Right atrium auricular region (tissue), 2 donors: ENCODE measurements at places on chromosomes 6 and 20. TPM values are rescaled to one million over a fixed set of nuclear protein-coding genes. Genes with fewer than 3 reads are reported as not detected.

DNA sequence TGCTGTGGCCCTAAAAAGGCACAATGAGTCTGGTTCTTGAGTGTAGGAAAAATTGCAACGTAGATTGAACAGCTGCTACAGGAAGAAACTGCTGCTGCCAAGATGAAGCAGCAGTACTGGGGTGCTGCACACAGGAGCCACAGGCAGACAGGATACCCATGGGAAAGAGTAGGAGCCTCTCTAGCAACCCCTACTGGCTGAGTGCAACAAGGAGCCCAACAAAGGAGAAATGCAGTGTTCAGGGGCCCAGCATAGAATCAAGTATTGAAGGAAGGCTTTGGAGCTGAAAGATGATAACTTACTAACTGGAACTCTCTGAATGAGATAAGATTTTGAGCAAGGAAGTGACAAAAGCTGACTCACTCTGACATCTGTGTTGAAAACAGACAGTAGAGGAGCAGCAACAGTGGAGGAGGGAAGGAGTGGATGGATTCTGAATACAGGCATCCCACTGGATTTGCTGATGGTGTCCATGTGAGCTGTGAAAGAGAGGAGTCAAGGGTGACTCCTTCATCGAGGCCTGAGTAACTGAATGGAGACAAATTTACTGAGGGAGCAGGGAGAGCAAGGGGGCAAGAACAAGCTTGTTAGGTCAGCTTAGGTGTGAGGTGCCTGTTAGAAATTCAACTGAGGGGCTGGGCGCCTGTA lies 534.7 kb upstream of the JARID2 start:
- no peak for DNase-seq

- no peak for DNase-seq
These were observed 214.1 kb downstream of the COL12A1 start for GRCh38 chr6:74991573-74992332.

- DNase-seq, result no peak
These were observed 83.6 kb downstream of the TMEM170B start for GRCh38 chr6:11621119-11621518.

GRCh38 chr6:32967151-32968091 lies 973 bp upstream of the BRD2 start:
- no peak for DNase-seq

- DNase-seq, result peak; percentile 71
These were observed 982 bp downstream of the HECA start for GRCh38 chr6:139135578-139136545.

DNA sequence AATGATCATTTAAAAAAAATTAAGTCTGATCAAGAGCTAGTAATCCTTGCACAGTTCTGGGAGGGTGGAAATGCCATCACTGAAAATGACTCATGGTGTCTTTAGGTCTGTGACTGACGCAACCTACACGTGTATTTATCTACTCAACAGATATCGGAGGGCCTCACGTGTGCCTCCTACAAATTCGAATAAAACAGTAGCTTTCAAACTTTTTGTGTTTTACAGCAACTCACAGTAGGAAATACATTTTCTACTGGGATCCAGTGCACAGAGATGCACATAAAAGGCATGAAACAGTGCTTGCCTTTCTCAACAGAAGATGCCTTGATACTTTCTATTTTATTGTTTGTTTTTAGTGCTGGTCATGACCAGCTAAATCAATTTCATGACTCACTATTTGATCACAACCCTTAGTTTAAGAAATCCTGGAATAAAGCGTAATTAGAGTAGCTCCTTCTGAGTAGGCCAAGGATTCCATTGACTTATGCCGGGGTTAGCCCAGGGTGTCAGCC lies 210.0 kb upstream of the SNX9 start:
- no peak for DNase-seq

DNA sequence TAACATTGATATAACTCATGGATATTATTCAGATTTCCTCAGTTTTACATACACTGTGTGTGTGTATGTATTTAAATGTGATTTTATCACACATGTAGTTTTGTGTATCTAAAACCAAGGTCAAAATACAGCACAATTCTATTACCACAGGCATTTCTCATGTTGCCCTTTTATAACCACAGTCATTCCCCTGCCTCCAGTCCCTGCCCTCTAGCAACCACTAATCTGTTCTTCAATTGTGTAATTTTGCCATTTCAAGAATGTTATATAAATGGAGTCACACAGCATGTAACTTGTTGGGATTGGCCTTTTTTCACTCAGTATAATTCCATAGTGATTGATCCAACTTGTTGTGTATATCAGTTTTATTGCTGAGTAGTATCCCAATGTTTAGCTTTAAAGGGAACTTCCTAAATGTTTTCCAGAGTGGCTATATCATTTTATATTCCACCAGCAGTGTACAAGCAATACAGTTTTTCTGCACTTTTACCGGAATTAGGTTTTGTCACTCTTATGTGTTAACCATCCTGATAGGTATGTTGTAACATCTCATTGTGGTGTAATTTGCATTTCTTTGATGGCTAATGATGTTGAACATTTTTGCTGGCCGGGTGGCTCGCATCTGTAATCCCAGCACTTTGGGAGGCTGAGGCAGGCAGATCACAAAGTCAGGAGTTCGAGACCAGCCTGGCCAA lies 338.2 kb downstream of the SOX4 start:
- no peak for DNase-seq

CD24 gene
- total RNA-seq, result 0.41 TPM
